ENCODE measurements at places on chromosomes 6 and 20.

DNA sequence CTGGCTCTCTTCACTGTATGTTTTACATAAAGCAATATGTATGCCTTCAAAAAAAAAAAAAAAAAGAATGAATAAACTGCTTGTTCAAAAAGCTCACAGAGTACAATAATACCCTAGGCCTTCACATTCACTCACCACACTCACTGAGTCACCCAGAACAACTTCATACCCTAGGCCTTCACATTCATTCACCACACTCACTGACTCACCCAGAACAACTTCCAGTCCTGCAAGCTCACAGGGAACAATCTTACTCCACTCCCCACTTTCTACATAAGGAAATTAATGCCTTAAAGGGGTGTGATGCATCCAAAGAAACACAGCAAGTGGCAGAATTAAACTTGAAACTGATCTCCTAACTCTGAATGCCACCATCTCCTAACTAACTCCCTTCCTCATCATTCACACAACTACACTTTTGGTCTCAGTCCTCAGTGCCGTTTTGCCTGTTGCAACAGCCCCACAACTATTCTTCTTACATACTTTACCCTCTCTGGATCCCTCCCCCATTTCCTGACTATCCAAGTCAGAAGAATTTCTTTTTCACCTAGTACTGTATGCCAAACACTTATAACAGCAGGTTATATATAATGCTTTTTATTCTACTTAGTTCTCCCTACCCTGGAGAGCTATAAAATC, 34.2 kb downstream of the NHSL1 start:
- DNase-seq: no peak

DNA sequence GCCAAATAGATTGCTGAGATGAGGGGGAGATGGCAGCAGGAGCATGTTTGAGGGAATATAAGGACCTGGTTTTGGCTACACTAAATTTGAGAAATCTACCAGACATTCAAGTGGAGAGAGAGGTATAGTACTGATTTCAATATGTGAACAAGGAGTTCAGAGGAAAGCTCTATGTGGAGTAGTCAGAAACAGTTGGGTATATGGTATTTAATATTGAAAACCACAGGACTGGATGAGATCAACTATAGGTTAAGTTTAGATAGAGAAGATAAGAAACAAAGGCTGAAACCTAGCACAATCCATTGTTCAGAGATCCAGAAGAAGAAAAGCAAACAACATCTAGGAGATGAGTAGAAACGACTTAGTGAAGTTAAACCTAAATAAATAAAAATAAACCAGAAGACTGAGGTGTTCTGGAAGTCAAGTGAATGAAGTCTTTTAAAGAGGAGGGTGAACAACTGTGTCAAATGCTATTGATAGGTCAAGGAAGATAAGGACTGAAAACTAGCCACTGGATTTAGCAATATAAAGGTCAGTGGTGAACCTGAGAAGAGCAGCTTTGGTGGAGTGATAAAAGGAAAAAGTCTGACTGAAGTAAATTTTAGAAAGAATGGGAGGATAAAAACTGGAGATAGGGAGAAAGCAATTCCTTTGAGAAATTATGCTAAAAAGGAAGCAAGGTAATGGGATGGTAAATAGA, 121.2 kb upstream of the RUNX2 start:
- DNase-seq: no peak

DNA sequence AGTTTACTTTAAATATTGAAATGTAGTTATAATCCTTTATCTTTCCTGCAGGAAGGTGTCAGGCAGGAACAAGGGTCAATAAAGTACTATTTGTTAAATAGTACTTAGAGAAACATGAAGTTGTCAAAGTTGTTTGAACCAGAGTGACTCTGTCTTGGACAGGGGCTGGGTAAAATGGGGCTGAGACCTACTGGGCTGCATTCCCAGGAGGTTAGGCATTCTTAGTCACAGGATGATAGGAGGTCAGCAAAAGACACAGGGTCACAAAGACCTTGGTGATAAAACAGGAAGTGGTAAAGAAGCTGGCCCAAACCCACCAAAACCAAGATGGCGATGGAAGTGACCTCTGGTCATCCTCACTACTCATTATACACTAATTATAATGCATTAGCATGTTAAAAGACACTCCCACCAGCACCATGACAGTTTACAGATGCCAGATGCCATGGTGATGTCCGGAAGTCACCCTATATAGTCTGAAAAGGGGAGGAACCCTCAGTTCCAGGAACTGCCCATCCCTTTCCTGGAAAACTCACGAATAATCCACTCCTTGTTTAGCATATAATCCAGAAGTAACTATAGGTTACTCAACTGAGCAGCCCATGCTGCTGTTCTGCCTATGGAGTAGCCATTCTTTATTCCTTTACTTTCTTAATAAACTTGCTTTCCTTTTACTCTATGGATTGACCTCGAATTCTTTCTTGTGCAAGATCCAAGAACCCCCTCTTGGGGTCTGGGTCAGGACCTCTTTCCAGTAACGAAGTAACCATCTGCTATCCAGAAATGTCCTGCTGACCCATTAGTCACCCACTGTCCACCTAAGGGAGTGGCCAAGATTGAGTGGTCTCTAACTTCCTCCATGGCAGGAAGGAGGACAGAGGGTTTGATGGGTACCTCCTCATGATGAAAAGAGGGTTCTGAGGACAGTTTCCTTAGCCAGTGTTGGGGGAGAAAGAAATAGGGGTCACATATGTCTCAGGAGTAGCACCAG, 19.6 kb downstream of the SLC22A2 start:
- no peak for DNase-seq

DNA sequence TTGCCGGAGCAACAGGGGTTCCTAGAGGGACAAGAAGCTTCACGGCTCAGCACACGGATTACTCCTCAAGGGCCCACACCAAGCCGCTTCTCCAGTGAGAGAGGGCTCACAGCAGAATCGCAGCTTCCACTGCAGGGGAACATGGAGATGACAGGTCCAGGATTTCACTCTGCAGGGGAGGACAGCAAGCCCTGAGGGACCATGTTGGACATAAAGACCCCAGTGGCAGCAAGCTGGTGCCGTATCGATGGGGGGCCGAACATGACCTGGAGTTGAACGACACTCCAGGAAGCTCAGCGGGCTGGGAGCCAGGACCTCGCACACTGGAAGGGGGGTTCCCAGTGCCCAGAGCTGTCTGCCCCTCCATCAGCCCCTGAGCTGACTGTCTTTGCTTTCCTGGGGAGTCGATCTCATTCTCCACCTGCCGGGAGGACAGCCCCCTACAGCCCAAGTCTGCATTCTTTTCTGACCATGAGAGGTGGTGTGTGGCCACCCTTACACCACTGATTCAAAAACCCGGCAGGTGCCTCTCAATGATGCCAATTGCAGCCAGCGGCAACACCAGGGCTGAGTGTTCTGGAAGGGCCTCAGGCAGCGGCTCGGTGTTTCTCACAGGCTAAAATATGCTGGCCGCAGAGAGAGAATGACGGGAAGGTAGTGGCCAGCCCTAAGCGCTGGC, 194.5 kb upstream of the CDH4 start:
- DNase-seq: no peak

DNA sequence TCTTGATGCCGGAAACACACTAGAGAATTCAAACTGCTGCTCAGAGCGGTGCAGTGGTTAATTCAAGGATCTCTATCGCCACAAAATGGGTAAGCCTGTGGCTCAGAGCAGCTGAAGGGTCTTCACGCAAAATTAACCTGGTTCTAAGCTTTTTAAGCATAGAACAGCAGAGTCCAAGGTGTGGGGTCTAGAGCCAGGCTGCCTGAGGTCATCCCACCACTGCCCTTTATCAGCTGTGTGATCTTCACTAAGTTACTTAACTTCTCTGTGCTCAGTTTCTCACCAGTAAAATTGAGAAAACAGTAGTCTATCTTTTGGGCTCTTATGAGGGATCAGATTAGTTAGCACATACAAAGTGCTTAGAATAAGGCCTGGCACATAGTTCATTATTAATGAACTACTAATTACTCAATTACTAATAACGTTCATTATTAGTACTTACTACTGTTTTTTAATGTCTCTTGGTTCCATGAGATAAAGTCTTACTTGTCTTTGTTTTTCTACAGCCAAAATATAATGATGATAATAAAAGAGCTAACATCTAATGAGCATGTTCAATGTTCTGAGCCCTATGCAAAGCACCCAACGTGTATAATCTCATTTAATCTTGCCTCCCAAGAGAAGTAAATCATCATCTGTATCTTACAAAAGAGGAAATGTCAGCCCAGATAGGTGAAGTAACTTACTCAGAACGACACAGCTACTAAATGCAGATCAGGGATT, 92.9 kb downstream of the NFATC2 start:
- no peak for DNase-seq

DNA sequence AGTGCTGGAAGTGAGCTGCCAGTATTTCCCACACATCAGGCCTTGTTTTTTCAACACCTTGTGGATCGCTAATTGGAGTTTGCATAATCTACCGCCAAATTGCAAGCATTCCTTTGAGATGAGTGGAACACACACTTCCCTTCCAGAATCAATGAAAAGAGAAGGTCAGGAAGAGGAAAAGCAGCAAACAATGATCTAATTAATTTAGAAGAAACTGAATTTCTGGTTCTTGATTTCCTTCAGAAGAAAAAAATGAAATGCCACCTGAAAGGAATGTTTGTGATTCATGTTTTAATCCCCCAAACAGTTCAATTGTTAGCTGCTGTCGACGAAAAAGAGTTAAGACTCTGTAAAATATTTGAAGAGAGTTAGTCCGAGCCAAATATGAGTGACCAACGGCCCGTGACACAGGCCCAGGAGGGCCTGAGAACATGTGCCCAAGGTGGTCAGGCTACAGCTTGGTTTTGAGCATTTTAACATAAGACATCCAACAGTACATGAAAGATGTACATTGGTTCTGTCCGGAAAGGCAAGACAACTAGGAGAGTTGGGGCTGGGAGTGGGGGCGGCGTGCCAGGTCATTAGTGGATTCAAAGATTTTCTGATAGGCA, 182.3 kb downstream of the MTFR2 start:
- no peak for DNase-seq

GRCh38 chr6:38572186-38572813, 67.4 kb downstream of the BTBD9 start:
- DNase-seq: no peak

DNA sequence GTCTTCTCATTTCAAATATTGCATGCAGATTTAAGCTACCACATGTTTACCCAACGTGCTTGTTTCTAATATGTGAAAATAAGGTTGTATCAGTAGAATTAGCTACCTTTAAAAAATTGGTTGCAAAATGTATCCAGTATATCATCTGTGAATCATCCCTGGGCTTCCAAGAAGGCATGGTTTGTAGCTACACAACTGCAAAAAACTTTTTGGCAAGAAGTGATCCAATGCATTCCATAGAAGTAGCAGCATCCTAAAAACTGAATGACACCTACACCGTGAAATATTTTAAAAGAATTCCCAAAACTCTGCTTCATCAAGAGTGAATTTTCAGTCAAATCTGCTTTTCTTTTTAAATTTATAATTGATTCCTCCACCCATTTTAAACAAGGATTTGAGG, 89.1 kb downstream of the AIG1 start:
- no peak for DNase-seq

- no peak for DNase-seq
These were observed 134.0 kb downstream of the PDE7B start for GRCh38 chr6:135985471-135985870.

- no peak for DNase-seq
These were observed 687.7 kb upstream of the MARCKS start for GRCh38 chr6:113169484-113169883.

DNA sequence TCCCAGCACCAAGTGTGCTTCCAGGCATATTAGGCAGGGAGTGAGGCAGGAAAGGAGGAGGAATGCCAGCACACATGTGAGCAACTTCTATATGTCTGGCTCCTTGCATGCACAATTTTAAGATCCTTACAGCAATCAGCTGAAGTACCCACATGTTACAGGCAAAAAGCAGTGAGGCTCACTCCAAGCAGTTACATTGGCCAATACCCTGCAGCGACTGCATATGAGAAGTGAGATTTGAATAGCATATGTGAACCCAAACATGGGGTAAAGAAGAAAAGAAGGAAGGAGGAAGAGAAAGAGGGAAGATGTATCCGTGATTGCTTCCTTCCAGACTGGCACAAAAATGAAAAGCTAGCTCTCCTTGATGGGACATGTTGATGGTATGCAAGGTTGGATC, 193.6 kb downstream of the PTPRT start:
- no peak for DNase-seq

DNA sequence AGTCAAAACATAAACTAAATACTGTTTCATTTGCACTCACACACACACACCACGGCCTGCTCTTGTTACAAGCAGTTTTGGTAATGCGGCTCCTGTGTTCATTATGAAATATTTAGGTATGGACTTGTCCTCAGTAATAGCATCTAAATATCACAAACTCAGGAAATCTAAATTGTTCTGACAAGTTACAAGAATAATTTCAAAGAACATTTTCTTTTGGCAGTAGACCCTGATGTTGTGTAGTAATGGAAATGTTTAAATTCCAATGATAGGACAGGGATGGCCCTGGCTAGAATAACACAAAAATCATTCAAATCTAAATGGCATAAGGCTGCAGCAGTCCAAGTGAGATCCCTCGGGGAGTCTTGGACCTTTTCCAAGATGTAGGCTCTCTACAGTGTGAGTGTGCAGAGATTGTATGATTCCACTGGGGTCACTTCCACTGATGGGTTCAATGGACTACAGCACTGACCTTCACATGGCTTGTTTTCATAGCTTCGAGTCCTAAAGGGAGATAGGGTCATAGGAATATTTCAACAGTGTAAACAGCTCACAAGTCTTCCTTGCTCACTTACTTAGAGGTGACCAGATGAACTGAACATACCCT, 210.6 kb upstream of the PLCB4 start:
- no peak for DNase-seq

GRCh38 chr20:366041-366718, 14.4 kb upstream of the TRIB3 start:
- DNase-seq: no peak

DNA sequence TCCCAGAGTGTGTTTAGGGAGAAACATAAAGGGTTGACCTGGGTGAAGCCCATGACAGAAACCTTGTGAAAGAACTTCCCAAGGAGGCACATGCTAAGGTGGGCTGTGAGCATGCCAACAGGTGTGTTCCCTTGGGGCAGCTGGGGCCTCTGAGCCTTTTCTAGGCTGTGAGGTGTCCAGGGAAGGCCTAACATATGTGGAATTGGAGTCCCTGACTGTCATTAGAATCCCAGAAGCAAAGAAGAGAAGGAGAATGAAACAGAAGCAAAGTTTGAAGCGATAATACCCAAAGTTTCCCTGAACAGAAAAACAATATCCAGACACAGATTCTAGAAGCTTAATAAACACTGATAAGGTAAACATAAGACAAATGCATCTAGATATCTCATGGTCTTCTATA, 143.3 kb downstream of the CD83 start:
- no peak for DNase-seq

GRCh38 chr20:37426978-37427377, 81.0 kb downstream of the SRC start:
- DNase-seq: no peak

DNA sequence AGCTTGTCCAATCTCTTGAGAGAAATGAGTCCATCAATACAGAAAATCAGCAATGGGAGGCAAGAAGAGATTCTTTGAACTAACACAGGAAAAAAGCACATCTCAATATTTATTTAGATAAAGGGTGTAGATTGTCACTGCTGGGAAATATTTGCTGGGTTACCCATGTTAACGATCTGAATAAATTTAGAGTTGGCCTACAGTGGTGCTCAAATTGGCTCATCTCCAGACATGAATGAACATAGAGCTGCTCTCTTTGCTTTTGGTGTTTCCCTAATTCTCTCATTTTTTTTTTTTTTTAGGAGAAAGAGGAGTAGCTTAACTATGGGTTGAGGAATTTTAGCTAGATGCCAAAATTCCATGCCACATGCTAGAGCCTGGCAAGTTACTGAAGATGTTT, 471.2 kb downstream of the PKHD1 start:
- no peak for DNase-seq

- no peak for DNase-seq
These were observed 162.7 kb downstream of the KCNQ5 start for GRCh38 chr6:72784581-72784980.
